ENCODE measurements at places on chromosomes 2 and 18.

- DNase-seq = no peak
Measured at GRCh38 chr2:232999354-232999753, 13.7 kb downstream of the NGEF start.

- peak; percentile 74 for DNase-seq
Measured at GRCh38 chr2:181077128-181077709, 96.8 kb downstream of the UBE2E3 start.

- no peak for DNase-seq
Measured at GRCh38 chr2:230312638-230313037, 14.4 kb upstream of the SP140L start.

DNA sequence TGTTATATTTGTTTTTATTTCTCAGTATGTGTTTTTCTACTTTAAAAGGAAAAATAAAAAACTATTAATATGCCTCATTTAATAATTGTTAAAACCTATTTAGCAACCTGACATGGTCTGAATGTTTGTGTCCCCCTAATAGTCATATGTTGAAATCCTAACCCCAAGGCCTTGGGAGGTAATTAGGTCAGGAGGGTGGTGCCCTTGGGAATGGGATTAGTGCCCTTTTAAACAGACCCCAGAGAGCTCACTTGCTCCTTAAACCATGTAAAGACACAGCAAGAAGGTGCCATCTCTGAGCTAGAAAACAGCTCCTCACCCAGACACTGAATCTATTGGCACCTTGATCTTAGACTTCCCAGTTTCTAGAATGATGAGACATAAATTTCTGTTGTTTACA lies 71.8 kb downstream of the CHST9 start:
- no peak for DNase-seq

GRCh38 chr18:3177902-3178687 lies 41.7 kb downstream of the MYOM1 start:
- peak; percentile 33 for DNase-seq

GRCh38 chr2:46334389-46335271 lies 37.4 kb downstream of the EPAS1 start:
- no peak for DNase-seq

GRCh38 chr18:12803069-12803936 lies 80.7 kb downstream of the PTPN2 start:
- DNase-seq = no peak

- DNase-seq = no peak
Measured at GRCh38 chr18:77004555-77005380, 127.8 kb downstream of the MBP start.

DNA sequence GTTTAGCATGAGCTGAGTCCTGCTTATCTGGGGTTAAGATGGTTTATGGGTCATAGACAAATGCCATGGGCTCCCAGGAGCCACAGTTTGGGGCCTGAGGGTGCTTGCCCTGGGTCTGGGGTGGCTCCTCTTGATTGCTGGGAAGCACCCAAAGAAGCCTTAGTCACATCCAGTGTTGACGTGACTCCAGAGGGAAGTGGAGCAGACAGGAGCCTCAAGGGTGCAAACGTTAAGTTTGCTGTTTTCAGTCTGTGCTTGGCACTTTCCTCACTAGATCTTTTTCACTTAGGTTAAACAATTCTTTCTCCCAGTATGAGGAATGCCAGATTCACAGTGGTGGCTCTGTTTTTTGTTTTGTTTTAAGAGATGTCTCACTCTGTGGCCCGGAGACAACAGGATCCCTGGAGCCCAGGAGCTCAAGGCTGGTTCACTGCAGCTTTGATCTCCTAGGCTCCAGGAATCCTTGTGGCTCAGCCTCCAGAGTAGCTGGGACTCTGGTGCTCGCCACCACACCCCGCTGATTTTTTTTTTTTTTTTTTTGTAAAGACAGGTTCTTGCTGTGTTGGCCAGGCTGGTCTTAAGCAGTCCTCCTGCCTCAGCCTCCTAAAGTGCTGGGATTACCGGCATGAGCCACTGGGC lies 251.3 kb downstream of the FAM210A start:
- DNase-seq = no peak

DNA sequence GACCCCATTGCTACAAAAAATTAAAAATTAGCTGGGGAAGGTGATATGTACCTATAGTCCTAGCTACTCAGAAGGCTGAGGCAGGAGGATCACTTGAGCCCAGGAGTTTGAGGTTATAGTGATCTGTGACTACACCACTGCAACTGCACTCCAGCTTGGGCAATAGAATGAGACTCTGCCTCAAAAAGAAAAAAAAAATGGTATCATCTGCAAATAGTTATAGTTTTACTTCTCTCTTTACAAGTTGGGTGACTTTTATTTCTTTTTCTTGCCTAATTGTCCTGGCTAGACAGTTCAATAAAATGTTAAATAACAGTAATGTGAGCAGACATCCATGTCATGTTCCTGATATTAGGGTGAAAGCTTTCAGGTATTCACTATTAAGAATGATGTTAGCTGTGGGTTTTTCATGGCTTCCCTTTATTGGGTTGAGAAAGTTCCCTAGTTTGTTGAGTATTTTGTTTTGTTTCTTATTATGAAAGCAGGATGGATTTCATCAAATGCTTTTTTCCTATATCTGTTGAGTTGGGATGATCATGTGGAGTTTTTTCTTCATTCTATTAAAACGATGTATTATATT lies 24.9 kb upstream of the ACOXL start:
- no peak for DNase-seq

- no peak for DNase-seq
Measured at GRCh38 chr2:160568856-160569255, 75.2 kb upstream of the RBMS1 start.

DNA sequence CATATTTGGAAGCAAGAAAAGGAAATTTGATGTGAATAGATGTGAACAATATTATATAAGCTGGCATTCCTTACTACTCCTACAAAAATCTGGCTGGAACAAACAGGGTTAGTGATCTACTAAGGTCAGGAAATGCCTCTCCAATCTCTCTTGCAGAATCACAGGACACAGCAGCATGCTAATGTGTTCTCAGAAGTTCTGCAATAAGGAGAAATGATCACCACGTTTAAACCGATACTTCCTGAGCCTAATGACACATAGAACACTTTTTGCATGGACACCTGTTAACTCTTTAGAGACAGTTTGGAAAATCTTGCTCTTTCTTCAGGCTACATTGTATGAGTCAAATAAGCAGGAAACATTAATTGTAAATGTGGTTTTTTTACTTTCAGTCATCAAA lies 89.6 kb upstream of the MAP3K20 start:
- no peak for DNase-seq

GRCh38 chr2:85735691-85736090 lies 18.1 kb upstream of the ATOH8 start:
- DNase-seq = no peak

DNA sequence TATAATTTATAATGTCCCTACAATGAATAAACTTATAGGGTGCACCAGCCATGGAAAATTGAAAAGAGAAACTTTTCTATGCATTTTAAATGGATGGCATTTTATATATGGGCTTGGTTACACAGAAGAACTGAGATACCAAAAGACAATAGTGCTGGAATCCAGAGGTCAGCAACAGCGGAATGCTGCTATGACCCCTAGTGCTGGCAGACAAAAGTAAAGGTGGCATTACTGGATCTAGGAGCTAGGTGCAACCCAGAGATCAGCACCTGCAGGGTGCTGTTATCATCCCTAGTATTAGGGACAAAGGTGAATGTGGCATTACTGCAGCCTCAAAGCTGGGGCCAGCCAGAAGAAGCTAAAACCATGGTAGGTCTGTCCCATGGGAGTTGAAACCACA lies 392.7 kb upstream of the ST6GAL2 start:
- DNase-seq = no peak

DNA sequence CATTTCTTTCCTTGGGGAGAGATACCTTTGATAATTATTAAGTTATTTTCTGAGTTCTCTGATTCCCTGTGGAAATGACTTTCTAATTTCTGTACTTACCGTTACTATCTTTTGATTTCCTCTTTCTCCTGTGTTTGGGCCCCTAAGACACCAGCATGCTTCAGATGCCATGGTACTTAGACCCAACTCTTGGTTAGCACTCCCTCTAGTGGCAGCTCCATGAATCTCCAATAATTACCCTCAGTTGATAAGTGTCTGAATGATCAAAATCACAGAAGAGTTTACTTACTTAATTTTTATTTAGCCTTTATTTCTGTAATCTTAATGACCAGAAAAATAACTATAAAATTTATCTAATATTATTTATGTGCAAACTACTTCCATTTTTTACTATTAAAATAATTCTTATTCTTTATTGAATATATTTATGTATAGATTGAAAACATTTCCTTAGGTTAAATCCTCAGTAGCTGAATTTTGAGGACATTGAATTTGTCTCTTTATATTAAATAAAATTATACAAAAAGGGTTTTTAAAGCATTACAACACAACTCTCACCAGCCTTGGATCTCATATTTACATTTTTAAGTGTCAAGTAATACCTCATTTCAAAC lies 300.4 kb downstream of the KCNS3 start:
- DNase-seq = peak; percentile 28

DNA sequence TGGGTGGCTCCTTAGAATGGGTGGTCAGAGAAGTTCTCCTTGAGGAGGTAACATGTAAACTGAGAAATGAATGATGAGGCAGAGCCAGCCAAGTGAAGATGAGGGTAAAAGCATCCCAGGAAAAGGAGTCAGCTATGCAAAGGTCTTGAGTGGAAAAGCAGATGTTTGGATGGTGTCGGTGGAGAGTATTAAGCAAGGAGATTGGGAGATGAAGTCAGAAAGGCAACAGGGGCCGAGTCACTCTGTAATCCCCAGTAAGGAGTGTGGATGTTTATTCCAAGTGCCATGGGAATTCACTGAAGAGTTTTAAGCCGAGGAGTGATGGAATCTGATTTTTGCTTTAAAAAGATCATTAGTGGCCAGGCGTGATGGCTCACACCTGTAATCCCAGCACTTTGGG lies 3.4 kb upstream of the STAMBP start:
- DNase-seq = no peak

Data from CD4-positive, alpha-beta T cell treated with Interleukin-12 subunit alpha and Interleukin-12 subunit beta, for 1 hour (primary cell).